ENCODE measurements at places on chromosomes 12 and 14. TPM values are rescaled to one million over a fixed set of nuclear protein-coding genes. Genes with fewer than 3 reads are reported as not detected.
A peak's percentile ranks its signal among the peaks of the same experiment; 100 is the strongest.

The CCDC60 gene
- not detected for total RNA-seq

The TBX3 gene
- not detected for total RNA-seq

DNA sequence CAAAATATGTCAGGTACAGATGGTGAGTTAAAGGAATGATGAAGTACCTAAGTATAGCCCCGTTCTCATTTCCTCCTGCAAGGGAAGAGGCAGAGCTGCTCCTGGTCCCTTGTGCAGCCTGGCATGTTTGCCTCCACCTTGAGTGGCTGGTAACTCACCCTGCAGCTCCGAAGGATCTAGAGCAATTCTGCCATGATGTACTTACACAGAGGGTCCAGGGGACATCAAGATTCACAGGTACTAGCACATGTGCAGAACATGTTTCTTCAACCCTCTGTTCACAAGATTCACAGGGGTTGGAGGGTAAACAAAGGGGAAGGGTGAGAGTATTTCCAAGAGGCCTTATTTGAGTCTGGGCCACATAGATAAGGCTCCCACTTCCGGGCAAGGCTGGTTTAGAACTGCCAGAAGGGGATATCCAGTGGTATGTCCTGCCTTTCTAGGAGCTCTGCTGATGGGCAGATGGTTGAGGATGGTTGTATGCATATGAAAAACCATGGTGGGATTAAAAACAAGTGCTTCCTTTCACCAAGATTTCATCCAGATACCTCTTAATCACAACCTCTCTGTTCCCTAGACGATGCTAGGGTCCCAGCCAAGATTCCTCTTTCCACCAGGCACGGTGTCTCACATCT, 7.7 kb downstream of the DCTN2 start:
- DNase-seq, result no peak

DNA sequence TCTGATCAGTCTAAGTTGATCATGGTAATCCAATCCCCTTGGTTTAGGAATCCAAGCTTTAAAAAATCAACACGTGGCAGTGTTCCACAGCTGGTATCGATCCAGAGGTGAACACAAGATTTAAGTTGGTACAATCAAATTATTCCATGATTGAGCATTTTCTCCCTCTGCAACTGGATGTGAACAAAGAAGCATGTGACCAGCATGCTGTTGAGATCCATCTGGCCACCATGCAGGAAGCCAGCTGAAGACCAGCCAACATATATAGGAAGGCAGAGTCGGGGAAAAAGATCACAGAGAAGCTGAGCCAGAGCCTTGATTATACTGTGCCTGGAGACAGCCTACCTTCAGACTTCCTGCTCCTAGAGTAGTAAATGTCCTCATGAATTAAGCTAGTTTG, 158.3 kb downstream of the SEC23A start:
- no peak for DNase-seq

GRCh38 chr14:79118291-79118690, 948.1 kb downstream of the NRXN3 start:
- DNase-seq, result no peak

The NPFF gene
- not detected for total RNA-seq

DNA sequence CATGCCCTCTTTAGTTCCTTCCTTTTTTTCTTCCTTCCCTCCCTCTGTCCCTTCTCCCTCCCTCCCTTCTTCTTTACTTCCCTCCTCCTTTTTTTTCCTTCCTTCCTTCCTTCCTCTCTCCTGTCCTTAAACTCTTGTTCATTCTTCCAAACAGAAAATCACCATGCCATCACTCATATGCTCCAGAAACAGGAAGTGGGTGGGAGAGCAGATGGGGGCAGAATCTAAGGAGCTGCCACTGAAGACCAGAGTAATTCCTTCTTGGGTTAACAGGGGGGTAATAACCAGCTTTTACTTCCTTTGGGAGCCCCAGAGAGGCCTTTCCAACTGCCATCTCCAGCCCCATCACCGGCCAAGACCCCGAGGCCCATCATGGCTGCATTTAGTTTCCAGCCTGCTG, 51.2 kb downstream of the SVOP start:
- no peak for DNase-seq

The GARIN6 gene
- total RNA-seq, result not detected

DNA sequence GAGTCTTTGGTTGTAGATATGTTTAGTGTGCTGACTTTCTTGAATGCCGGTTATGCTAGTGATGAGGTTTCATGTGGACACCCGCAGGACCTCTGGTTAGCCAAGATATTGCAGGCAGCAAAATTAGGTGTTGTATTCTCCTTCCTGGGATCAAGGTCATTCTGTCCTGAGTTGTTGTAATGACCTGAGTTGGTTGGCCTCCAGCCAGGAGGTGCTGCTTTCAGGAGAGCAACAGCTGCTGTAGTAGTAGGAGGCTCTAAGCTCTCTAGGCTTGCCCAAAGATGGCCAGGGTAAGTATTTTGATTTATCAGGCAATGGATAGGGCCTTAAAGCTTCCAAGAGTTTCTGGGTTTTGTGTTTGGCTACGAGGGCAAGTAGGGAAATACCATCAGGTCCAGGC, 56.0 kb upstream of the BDKRB2 start:
- DNase-seq, result no peak

The PPFIA2 gene
- not detected for total RNA-seq

DNA sequence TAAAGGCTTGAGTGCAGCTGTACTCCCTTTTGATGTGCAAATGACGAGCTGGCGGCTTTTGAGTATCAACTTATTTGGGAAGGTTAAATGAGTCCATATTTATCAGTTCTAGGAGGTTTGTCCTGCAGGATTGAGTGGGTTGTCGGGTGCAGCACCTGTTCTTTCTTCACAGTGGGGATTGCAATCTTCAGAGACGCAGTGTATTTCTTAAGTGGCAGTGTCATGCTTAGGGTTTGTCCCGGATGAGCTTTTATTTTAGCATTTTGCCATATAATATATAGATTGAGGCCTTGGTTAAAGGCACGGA, 1.2 kb downstream of the FUT8 start:
- DNase-seq, result no peak

The DHRS1 gene
- 33.4 TPM for total RNA-seq

- no peak for DNase-seq
Measured at GRCh38 chr12:100908501-100908900, 113.9 kb downstream of the ANO4 start.

DNA sequence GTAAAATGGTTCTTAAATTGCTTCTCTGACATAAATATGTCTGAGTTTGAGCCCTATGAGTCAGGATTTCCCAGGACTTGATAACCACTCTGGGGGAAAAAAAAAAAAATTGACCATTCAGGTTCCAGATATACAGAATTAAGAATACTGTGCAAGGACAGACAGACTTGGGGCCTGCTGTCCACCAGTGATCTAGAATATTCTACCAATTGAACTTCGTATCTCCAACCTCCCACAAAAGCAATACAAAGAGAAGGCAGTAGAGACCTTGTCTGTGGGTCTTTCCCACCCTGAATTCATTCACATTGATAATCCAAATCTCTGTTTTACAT, 4.1 kb downstream of the SINHCAF start:
- DNase-seq, result no peak

DNA sequence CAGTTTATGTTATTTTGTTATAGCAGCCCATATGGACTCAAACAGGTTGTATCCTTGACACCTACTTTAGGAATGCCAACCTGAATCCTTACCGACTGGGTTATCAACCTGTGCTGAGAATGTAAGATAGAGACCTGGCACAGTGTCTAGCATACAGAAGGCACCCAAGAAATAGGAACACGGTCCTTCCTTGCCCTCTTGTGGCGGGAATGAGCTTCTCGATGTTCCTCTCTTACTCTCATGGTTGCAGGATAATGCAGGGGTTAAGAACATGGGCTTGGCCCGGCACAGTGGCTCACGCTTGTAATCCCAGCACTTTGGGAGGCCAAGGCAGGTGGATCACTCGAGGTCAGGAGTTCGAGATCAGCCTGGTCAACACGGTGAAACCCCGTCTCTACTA, 6.5 kb downstream of the C12orf43 start:
- DNase-seq, result no peak

DNA sequence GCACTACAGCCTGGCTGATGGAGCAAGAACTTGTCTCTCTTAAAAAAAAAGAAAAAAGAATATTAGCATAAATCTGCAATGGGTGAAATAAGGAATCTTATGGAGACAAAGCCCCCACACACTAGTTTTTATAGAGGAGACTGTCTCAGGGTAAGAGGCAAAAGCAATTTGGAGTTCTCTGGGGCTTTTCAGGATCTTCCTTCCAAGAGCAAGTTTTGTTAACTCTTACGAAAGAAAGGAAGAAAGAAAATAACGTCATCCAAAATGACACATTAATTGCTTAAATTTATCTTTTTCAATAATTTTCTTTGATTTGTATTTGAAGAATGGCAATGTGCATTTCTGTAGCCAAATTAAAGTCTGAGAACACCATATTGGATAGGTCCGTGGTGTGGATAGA, 3.8 kb downstream of the PDE6H start:
- DNase-seq, result no peak

GRCh38 chr14:59425322-59425935, 39.8 kb downstream of the GPR135 start:
- no peak for DNase-seq

DNA sequence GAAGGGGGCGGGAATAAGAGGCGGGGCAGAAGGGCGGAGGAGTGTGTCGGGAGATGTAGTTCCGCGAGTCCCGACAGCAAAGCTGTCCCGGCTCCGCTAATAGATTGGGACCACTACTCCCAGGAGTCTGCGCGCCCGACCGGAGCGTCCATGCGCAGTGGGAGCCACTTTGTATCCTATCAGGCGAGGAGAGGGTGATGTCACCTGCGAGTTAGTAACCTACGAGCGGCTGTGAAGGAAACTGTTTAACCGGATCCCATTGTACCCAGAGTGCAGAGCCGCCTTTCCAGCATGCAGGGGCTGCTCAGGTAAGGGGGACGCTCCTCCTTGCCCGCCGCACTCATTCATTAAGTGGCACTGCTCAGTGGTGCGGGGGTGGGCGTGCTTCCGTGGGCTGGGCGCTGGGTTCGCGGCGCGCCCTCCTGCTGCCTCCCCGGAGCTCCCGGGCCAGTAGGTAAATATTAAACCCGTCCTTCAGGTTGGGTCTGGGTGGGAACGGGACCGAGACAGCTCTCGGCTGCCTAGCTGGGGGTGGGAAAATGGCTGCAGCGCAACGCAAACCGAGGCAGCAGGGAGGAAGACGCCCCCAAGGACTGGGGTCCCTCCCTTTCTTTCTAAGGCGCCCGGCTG, at the start of gene DAAM1:
Gene DAAM1, plus strand, starts transcription at position 207 of the 630 bp plus-strand sequence. CDS start 74,811 bp downstream, outside the sequence.
- peak; percentile 97 for DNase-seq

The ALDH1L2 gene
- 1.4 TPM for total RNA-seq

The AKAP6 gene
- total RNA-seq, result 1.4 TPM

DNA sequence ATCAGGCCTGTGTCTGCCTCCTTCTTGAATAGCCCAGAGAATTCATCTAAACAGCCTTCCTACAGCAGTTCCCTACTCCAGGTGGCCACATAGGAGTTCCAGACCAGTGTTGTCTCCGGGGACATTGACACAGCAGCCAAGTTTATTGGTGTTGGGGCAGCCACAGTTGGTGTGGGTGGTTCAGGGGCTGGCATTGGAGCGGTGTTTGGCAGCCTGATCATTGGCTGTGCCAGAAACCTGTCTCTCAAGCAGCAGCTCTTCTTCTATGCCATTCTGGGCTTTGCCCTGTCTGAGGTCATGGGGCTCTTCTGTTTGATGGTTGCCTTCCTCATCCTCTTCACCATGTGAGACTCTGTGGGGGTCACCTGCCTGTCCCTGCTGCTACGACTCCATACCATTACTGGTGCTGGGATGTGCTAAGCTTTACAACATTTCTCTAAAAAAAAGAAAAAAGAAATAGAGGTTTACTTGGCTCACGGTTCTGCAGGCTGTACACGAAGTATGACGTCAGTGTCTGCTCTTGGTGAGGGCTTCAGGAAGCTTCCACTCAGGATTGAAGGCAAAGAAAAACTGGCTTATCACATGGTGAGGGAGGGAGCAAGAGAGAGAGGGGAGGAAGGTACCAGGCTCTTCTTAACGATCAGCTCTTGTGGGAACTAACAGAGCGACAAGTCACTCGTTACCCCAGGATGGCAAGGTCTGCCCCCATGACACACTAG, 57.5 kb downstream of the CHST11 start:
- no peak for DNase-seq

GRCh38 chr12:110366321-110367142, 37.0 kb downstream of the ANAPC7 start:
- DNase-seq, result no peak

The ANO2 gene
- total RNA-seq, result not detected

The ZNF140 gene
- total RNA-seq, result 15.8 TPM
